ENCODE measurements at places on chromosomes 16 and 17.
A peak's percentile ranks its signal among the peaks of the same experiment; 100 is the strongest.

DNA sequence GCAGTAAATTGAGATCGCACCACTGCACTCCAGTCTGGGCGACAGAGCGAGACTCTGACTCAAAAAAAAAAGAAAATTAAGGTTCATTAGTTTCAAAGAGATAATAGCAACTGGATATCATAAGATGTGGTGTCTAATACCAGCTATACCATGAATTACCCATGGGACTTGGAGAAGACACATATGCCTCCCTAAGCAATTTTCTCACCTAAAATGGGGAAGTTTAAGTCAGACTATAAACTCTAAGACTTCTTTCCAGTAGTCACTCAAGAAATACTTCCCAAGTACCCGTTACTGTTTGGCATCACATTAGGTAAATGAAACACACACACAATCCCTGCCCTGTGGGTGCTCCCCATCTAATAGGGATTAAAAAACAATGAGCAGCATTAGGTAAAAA is 22.6 kb downstream of the SMURF2 start:
- no peak for DNase-seq

- no peak for DNase-seq
These were observed 263.9 kb downstream of the TOX3 start for GRCh38 chr16:52283018-52283417.

GRCh38 chr17:28093999-28094716 is 51.7 kb downstream of the NLK start:
- DNase-seq = no peak

- no peak for DNase-seq
These were observed 4.4 kb downstream of the SHBG start for GRCh38 chr17:7634384-7634783.

GRCh38 chr16:74868501-74868900 is 93.9 kb upstream of the FA2H start:
- no peak for DNase-seq

DNA sequence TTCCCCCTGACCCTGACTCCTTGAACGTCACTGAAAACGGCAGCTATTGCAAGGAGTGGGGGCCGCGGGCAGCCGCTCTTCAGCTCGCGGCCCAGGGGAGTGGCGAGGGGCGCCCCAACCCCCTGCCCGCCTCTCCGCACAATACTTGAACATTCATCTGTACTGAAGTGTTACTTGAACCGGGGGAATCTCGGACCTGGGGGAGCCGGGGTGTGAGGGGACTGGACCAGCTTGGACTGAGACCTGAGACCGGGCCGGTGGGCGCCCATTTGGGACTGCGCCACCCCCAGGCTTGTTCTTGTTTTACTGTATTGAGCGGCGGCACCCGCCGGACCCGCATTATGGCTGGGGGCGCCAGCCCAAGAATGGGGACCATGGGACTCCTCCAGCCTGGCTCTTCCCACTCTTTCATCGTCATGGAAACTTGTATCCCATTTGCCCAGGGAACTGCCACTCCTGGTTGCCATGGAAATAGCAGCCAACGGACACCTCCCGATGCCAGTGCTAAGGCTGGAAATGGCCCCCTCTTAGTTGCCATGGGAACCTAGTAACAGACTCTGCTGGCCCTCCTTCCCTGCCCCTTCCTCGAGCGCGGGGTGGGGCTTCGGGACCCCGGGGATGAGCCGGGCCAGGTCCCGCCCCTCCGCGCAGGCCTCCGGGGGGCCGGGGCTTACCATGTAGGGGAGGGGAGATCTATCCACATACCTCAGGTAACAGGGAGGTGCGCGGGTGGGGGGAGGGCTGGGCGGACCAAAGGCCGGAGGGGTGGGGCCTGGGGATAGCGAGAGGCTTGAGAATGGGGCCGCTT is 805 bp upstream of the ORAI3 start:
- peak; percentile 96 for DNase-seq

DNA sequence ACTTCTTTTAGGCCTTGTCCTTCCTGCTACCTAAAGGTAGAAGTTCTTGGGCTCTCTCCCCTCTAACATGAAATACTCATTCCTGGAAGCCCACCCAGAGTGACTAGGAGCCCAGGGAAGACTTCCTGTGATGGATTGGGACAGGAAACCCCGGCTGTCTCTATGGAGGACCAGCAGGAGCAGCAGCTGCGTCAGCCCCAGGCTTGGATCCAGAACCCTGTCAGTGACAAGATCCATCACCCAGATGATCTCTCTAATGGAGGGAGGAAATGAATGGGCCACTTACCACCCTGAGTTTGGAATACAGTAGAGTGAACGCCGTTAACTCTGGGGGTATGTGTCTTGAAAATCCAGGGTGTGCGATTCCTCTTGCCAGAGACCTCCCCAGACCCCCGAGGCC is 195.7 kb upstream of the WSCD1 start:
- DNase-seq = no peak

- no peak for DNase-seq
These were observed 3.2 kb downstream of the SMURF2 start for GRCh38 chr17:64658931-64659330.

GRCh38 chr17:63686138-63686685 is 13.7 kb downstream of the LIMD2 start:
- no peak for DNase-seq

GRCh38 chr17:60318326-60318725 is 73.6 kb downstream of the USP32 start:
- no peak for DNase-seq

Data from amniotic stem cell (primary cell).